ENCODE measurements at places on chromosomes 12 and 14.

DNA sequence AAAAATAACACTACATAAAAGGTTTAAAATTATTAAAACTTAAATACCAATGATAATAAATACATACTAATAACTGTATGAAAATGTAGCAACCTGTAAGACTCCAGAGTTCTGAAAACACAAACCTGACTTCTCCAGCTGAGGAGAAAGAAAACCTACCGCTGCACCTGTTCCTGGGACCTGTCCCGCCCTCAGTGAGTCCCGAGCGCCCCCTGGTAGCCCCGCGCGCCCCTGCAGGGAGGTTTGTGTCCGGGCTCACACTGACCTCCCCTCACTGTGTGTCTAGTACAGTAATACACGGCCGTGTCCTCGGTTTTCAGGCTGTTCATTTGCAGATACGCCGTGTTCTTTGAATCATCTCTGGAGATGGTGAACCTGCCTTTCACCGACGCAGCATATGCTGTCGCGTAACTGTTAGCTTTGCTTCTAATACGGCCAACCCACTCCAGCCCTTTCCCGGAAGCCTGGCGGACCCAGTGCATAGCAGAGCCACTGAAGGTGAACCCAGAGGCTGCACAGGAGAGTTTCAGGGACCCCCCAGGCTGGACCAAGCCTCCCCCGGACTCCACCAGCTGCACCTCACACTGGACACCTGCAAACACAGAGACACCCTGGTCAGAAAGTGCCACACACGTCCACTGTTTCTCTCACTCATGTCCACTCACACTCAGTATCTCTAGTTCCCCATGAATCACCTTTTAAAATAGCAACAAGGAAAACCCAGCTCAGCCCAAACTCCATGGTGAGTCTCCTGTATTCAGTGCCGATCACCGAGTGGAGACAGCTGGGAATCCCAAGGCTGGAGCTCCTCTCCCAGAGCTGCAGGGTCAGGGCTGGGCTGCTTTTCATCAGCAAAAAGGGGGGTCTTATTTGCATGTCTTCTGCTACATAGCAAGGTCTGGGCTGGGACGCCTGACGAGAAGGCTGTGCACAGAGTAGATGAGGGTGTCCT is 1276.3 kb downstream of the TMEM121 start:
- no peak for DNase-seq

DNA sequence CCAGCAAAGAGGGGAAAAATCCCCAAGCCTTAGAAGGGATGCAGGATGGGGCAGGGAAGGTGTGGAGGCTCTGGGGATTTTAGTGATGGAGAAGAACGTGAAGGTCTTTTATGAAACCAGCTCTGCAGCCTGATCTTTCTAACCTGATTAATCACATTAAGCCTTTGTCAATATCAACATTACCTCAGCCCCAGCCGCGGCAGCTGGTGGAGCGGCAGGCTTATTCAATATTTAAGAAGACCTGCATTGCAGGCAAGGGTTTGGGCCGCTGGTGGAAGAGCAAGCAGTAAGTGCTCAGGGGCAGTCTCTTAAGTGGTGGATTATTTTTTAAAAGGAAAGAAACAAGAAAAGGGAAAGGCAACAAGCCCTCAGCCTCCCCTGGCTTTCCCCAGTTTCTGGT is 16.6 kb downstream of the RPH3A start:
- DNase-seq = no peak

- DNase-seq = no peak
These were observed 5.5 kb downstream of the DDIT3 start for GRCh38 chr12:57514720-57515407.

GRCh38 chr12:93434256-93434865 is 7.4 kb downstream of the UBE2N start:
- DNase-seq = no peak

- no peak for DNase-seq
These were observed 11.3 kb downstream of the HNF1A start for GRCh38 chr12:120989687-120990086.

GRCh38 chr14:105760691-105761344 is 234.4 kb downstream of the TMEM121 start:
- no peak for DNase-seq

DNA sequence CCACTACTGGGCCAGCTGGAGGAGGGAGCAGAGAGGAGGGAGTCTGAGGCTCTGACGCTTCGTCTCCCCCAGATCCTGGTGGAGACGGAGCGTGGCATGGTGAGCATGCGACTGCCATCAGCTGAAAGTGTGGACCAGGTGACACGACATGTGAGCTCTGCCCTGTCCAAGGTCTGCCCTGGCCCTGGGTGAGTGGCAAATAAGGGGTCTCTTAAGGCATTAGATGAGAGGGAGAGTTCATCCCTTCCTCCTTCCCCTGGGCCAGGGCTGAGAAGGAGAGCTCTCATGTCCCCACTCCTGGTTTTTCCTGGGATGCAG is 2.5 kb downstream of the CARMIL3 start:
- DNase-seq = no peak

DNA sequence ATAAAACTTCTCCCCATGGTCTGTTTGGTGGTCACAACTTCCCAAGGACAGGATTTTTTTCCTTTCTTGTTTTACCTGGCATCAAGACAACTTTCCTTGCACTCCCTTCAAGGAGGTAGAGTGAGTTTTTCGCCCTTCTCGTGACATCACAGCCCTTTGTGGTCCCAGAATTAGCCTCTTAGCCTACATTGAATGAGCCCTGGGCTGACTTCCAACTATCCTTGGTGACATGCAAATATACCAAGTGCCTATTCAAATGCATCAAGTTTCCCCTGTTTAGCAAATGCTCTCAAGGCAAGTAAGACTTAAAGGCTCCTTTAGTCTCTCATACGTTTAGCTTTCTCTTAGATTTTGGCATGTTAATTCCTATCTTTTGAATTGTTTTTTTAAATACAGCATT is 36.6 kb downstream of the TC2N start:
- no peak for DNase-seq

GRCh38 chr12:78120866-78121560 is 290.3 kb downstream of the NAV3 start:
- no peak for DNase-seq

GRCh38 chr14:95544588-95544987 is 9.7 kb downstream of the GLRX5 start:
- no peak for DNase-seq

DNA sequence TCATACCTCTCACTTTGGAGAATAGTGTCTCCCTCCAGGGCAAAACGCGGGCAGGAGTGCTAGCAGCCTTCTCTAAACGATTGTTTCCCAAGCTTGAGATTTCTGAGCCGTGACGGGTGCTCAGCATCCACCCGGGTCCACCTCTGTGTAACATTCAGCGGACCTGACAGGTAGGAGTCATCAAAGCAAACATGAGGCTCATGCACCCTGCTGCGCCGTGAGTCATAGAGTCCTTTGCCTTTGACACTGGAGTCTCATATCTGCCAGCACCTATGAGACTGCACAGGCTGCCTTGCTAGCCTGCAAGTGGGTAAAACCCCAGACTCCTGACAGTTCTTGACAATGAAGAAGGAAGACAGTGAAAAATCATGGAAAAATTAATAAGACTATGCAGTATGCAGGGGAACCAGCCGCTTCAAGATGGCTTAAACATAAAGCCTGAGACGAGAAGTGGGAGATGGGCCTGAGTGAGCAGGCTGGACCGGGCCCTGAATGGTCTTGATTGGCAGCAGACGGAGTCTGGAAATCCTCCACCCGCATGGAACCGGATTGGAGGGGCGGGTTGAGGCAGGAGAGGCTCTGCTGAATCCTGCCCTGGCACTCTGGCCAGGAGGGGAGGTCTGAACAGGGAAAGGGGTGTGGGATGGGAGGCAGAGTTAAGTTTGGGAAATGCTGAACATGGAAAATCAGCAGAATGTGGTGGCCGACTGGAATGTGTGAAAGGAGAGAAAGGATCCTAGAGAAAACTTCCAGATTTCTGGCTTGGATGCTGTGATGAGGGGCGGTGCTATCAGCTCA is 54.2 kb downstream of the LGMN start:
- no peak for DNase-seq

GRCh38 chr12:67394550-67394949 is 125.4 kb downstream of the CAND1 start:
- DNase-seq = no peak

GRCh38 chr12:131375261-131375971 is 335.5 kb upstream of the SFSWAP start:
- DNase-seq = no peak

GRCh38 chr12:115507560-115507889 is 770.0 kb downstream of the MED13L start:
- DNase-seq = no peak

GRCh38 chr12:115945491-115945885 is 332.0 kb downstream of the MED13L start:
- no peak for DNase-seq

DNA sequence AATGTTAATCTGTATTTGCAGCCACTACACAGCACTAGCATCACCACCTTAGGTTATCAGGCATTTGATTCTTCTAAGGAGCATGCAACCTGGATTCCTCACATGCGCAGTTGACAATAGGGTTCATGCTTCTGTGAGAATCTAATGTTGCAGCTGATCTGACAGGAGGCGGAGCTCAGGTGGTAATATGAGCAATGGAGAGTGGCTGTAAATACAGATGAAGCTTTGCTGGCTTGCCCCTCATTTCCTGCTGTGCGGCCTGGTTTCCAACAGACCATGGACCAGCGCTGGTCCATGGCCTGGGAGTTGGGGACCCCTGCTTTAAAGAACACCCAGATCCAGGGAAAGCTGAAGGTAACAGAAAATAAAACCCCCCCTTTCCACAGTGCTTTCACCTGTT is 51.0 kb downstream of the TMX1 start:
- DNase-seq = no peak

DNA sequence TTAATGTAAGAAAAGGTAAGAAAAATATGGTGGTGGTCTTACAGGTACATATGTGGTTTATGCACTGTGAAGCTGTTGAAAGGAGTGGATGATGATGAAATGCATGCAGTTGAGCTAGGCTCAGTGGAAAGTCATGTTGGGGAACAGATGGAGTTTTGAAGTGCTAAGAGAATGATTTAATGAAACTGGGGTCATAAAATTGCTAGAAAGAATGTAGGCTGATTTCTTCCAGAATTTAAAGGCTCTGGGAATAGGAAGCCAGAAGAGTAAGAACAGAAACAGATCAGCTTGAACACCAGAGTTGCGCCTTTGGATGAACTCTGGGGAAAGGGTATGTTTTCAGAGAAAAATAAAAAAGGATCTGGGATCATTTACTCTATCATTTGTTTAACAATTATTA is 146.5 kb downstream of the MON2 start:
- no peak for DNase-seq

DNA sequence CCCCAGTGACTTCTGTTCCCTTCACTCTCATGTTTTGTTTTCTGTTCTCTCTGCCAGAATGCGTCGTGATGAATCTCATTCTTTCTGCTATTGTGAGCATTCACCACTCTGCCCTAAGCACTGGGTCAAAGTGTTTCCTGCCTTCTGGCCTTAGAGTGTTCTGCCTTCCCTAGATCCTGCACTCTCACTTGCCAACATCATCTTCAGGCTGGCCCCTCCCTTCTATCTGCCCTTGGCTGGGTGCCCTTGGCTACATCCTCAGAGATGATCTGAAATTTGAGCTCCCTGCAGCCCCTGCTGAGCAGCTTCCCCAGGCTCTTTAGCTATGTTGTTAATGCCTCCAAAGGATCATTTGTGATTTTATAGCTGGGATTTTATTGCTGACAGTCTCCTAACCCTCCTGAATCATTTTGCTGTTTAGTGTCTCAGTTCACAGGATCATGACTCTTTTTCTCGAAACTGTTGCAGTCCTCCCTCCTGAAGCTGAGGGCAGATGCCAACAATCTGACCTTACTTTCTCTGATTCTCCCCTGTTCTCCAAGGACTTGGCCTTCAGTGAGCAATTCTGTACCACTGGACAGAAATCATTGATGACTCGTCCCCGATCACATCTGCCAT is 4.5 kb downstream of the DHRS2 start:
- no peak for DNase-seq

GRCh38 chr14:68853749-68854148 is 60.9 kb upstream of the ZFP36L1 start:
- no peak for DNase-seq

DNA sequence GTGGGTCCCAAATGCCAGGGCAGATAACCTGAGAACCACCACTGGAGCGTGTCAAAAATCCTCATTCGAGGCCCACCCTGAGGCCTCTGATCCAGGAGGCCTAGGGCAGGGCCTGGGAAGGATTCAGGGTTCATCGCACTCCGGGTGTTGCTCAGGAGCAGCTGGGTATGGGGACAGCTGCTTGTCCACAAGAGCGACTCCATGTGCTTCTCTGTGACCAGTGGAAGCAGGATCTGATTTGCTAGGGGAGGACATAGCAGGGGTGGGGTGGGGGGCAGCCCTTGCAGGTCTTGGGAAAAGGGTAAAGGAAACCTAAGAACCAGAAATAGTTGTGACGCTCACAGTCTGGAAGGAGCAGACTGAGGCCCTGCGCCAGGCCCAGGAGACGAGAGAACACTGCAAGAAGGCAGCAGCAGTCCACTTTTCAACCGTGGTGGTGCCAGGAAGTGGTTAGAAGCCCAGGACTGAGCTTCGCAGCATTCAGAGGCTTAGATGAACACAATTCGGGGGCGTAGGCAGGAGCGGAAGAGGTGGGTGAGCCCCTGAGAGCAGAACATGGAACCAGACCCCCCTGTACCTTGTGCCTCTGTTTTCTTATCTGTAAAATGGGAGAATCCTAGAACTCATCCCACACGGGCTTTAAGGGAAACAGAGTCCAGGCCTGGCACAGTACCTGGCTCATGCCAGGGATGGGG is 33.7 kb downstream of the ITPK1 start:
- DNase-seq = no peak

GRCh38 chr14:99507860-99508640 is 26.8 kb downstream of the CCNK start:
- no peak for DNase-seq

- no peak for DNase-seq
These were observed 19.5 kb upstream of the EPS8 start for GRCh38 chr12:15808652-15809051.

DNA sequence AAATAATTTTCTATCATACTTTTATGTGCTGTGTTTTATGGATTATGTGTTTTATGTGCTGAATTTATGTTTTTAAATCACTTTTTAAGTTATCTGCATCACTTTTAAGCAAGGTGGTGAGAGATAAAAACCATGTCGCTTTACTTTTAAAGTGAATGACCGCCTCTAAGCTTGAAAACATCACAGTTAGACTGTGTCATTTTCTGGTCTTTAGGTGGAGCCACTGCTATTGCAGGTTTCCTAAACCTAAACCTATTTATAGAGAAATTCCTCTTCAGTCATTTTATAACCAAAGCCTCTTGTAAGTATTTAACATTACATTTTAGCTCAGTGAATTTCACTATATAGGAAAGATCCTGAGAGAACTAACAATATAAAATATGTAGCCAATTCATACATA is 21.0 kb upstream of the MDM2 start:
- DNase-seq = no peak

- no peak for DNase-seq
These were observed 17.4 kb downstream of the ACVRL1 start for GRCh38 chr12:51924551-51925319.

- DNase-seq = no peak
These were observed 739 bp upstream of the SPATA7 start for GRCh38 chr14:88384718-88385117.

- no peak for DNase-seq
These were observed 47.2 kb upstream of the CTDSP2 start for GRCh38 chr12:57893431-57894353.

All from activated CD8-positive, alpha-beta memory T cell treated with anti-CD3 and anti-CD28 coated beads for 1 hour (primary cell).